NCI-H1417 treated with DMSO at 0.1 percent for 48 hours (cell line): ENCODE measurements at places on chromosomes 3 and 15.

- DNase-seq = peak; percentile 36
Observed at GRCh38 chr3:115092220-115092791, 54.8 kb downstream of the ZBTB20 start.

DNA sequence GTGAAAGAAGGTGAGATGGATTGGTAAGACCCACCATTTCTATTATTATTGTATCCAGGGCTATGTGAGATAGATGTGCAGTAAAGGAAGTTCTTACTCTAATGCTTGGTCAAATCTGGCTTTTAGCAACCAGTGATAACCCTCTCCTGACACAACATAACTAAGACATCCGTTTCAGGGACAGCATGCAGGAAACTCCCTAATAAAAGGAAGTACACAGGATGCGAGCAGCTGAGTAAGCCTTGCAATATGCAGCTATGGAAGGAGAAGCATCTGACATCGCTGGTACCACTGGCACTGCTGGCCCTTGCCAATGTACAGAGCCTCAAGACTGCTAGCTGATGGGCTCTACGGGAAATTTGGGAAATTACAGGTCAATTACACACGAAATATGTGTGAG lies 662.3 kb downstream of the NR2F2 start:
- no peak for DNase-seq

- no peak for DNase-seq
Observed at GRCh38 chr3:137796993-137797392, 32.9 kb downstream of the SOX14 start.

- DNase-seq = no peak
Observed at GRCh38 chr3:140545756-140546155, 132.1 kb upstream of the TRIM42 start.

DNA sequence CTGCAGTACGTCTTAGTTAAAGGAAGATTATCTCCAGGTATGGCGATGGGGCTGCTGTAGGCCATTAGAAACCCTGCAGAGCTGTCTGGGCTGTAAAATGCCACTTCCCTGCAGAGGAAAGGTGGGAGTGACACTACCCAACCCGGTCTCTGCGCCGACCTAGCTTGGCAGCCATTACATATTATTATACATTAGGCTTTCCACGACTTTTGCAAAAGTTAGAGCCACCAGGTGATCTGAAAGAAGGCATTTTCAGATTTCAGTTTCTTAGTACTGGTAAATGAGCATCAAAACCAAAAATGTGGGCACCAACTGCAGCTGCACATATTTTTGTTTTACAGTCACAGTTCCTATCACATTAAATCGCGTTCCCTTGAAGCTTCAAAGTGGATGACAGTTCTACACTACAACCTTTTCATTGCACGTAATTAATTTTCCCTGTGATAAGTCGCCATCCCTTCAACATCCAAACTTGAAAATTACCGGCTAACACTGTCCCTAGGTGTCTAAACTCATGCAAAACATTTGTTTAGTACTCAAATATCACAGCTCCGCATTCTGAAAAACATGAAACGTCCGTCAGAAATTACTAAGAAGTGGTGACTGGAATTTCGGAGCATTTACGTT lies 81.4 kb upstream of the CHD2 start:
- peak; percentile 52 for DNase-seq

DNA sequence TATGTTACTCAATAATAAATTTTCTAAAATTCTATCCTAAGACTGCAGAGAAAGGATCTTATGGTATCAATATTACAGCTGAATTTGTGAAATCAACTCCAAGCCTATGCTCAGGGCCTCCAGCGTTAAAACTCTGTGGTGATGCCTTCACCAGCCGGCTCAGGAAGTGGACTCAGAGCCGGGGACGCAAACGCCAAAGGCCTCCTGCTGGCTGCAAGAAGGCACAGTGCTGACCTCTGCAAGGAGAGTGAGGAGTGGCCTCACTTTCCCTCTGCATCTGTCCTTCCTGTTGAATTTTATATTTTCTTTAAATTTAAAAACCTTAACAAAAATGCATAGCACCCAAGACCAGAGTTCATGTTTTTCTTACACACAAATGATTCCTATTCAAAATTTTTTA lies 48.5 kb downstream of the HERC2 start:
- no peak for DNase-seq

DNA sequence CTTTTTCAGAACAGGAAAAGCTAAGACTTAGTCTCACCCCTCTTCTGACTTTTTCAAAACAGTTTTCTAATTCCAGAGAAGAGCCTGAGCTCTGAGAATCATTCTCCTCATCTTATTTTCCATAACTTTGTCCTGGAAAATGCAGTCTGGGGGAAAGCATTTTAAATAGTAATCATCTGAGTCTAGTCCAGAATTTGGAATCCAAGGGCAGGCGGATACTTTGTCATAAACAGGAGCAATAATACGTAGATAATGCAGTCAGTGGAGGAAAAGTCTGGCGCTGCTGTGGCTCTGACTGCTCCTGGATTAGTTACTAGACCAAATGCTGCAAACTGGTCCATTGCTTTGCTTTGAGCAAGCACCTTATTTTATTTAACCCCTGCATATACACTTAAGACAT lies 285.0 kb downstream of the THSD4 start:
- DNase-seq = no peak

DNA sequence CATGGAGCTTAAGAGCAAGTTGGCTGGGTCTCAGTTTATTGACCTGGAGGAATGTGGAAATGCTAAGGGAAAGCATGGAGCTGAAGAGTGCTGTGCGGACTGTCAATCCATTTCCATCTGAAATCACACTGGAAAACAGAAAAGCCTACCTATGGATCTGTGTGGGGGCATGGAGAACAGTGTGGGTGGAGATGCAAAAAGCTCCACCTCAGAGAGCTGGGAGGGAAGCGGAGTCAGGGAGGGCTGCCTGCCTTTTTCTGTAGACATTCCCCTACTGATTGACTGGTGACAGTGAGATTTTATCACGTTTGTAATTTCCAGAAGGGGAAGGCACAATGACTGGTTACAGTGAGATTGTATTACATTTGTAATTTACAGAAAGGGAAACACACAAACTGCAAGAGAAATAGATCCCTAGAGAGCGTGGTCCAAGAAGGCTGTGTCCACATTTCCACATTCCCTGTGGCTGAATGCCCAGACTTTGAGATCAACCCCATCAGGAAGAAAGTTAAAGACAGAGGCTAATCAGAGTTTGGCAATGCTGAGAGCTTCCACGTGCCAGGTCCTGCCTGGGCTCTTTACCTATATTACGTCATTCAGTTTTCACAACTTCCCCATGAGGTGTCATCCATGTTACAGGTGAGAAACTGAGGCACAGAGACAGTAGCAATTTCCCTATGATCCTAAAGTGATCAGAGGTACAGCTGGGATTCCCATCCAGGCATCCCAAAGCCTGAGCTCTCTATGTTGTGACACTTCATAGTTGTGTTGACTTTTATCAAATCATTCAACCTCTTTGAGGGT lies 67.7 kb upstream of the NSMCE3 start:
- DNase-seq = no peak

DNA sequence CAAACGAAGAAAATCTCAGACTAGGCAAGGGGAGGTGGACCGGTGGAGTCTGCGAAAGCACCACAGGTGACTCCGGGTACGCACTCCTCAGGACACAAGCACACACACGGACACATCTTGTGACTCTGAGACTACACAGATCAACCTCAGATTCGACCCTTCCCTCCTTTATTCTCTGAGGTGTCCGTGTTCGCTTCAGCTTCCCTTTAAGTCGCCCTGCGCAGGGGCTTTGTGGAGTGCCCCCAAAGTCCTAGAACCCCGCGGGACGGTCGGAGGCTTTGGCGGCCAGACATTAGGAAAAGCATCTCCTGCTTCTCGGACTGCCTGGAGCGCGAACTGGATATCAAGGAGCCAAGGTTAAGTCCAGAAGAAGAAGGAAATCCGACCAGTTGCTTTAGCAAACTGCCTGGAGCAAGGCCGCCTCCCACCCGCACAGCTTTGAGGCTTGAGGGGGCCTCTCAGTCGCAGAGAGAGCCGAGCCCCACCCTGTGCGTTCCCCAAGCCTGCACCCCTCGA lies 730 bp downstream of the DGKG start:
- no peak for DNase-seq

- DNase-seq = no peak
Observed at GRCh38 chr3:56923526-56924224, 121.9 kb upstream of the ARHGEF3 start.

GRCh38 chr3:195080125-195080524 lies 190.8 kb downstream of the XXYLT1 start:
- DNase-seq = no peak

GRCh38 chr3:46017720-46018119 lies 9.6 kb downstream of the XCR1 start:
- no peak for DNase-seq

- no peak for DNase-seq
Observed at GRCh38 chr3:39381432-39381831, 1.7 kb upstream of the SLC25A38 start.

GRCh38 chr15:68578980-68579935 lies at the start of gene CORO2B:
CORO2B (plus strand) TSS chr15:68578993; CDS start chr15:68579263, 270 bp downstream.
- no peak for DNase-seq

DNA sequence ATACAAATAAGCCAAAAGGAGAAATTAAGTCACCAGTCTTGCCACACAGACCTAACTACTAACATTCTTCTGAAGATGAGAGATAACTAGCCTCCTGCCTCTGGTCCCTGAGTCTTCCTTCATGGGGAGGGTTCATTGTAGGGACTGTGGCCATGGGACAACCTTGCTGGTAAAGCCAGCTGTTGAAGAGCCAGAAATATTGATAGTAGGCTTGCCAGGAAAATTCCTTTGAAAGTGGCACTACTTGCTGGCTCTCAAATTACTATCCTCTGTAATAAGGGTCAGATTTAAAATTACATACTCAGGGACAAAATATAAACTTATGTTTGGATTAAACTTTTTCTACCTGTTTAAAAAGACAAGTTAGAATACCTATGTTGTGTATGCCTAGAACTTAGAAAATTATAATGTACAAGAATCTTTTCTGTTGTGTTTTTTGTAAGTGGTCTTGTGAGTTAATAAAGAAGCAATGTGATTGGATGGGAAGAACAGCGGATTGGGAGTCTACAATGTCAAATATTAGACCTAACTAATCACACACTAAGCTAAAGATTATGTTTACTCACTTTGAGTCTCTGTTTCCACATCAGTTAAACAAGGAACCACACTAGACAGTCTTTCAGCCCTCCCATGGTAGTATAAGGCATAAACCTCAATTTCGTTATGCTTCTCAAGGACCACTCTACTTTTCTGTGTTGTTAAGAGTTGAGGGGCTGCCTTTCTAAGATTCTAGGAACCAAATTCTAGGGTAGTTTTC lies 60.0 kb upstream of the TRIM71 start:
- DNase-seq = no peak

GRCh38 chr15:41847206-41847605 lies 8.6 kb downstream of the PLA2G4B start:
- DNase-seq = no peak

DNA sequence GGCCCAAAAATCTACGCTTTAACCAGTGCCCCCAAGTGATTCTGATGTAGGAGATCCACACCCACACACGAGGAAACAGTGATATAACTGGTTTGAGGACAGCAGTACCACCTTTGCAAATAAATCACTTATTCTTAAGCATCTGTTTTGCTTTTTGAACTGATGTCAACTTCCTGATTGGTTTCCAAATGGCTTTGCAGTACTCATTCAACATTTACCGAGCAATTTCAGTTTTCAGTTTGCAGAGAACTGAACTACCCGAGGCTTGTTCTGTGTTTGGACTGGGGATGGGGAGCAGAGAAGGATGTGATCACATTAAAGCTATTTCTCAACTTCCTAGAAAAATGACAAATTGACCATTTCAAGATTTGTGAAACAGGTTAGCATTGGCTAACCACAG lies 1.1 kb upstream of the GYG1 start:
- DNase-seq = no peak

DNA sequence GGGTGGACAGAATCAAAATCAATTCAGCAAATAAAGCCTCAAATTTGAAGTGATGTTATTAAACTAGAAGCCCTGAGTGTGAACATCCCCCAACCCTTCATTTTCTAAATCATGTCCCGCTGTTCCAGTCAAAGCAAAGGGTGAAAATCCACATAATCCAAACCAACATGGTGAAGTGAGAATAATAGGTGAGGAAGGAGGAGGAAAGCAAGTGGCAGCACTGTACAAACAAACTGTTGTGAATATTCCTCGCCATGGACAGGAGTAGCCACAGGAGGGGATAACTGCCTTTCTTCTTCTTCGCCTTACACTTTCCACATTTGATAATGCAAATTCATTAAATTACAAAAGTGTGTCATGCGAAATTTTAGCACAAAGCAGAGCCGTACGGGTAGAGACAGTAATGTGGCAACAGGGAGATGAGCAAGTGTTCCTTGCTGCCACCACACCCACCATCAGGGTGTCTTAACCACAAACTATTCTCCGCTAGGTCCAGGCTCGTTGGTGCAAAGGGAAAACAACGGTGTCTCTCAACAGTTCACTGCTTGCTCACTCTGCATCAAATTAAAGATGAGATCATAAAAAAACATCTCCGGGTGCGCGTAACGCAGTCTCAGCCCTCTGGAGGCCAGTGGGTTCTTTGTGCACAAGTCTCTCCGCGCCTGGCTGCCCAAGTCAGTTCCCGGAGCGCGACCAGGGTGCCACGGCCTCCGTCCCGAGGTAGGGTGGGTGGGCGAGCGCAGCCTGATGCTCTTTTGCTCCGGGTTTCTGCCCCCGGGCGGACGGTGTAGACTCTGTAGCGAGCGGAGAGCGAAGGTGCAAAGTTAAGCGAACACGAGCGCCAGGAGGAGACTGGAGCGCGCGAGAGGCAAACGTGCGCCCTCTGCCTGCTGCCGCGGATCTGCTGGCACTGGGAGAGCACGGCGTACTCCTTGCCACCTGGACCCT lies 6.7 kb downstream of the EPHA3 start:
- no peak for DNase-seq

DNA sequence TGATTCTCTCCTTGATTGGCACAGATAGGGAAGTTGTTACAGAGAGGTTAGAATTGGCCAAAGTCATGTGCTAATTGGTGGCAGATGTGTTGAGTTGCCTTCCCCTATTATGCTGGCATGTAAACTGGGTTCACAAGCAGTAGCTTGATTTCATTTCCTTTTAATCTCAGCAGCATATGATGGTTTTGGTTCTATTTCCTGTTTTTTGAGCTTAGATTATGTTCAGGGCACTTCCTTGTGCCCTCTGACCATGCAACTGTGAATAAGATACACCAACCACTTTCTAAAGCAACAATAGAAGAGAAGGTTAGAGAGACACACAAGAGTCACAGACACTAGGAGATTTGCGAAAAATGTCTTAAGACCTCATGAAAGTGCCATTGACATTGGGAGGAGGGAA lies 16.5 kb downstream of the HPS3 start:
- no peak for DNase-seq

DNA sequence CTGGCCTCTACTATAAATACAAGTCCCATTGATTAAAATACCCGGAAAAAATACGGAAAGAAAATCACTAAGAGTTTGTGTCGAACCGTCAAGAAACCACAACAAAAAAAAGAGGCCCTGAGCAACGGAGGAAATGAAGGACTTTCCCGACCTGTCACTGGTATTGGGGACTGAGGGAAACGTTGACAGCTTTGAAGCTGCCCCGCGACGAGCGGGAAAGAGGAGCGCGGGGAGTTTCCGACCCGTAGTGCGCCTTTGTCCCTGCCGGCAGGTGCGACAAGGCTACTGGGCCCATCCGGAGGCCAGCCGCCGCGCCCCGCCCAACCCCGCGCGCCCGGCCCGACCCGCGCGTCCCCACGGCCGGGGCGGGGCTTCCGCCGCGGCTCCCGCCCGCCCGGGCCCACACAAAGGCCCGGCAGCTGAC lies 416 bp downstream of the PBRM1 start:
- peak; percentile 40 for DNase-seq

GRCh38 chr3:37753428-37753827 lies 108.3 kb upstream of the CTDSPL start:
- DNase-seq = no peak

- DNase-seq = no peak
Observed at GRCh38 chr3:142210144-142210543, 15.2 kb downstream of the GK5 start.

- no peak for DNase-seq
Observed at GRCh38 chr15:93658026-93658816, 569.2 kb upstream of the RGMA start.
